ENCODE measurements at places on chromosomes 6 and 20.

- no peak for DNase-seq
These were observed 4.4 kb downstream of the APMAP start for GRCh38 chr20:24987873-24988835.

GRCh38 chr6:46935687-46936086, 13.9 kb upstream of the ADGRF5 start:
- DNase-seq = no peak

DNA sequence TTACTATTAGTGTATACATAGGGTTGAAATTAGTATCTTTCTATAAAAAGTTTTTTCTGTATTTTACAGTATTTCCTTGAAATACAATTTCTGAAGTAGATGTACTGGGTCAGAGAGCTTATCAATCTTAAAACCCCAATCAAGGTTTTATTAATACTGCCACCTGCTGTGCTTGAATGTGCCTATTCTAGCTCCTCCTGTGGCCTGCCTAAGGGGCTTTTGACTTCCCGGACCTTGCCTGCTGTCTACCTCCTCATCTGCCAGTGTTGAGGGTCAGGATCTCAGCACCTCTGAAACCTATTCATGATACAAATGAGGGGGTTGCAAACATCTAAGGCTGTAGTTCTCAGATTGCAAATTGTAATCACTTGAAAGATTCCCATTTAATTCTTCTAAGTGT, 9.2 kb downstream of the PACRG start:
- DNase-seq = no peak

DNA sequence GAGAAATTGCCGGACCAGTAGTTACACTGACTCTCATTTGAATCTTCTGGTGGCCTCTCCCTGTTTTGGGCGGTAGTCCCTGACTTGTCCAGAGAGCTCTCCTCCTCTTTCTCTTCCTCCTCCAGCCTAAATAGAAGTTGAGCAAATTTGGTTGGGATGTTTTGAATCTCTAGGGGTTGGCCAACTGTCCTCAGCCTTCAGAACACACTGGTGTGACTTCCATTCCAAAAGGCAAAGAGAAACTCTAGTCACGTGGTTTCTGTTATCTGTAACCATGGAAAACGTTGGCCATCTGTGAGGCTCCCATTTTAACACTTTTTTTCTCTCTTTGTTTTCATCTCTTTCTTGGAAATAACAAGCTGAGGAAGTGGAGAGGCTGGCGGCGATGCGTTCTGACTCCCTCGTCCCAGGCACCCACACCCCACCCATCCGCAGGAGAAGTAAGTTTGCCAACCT, 275.3 kb downstream of the TBC1D7 start:
- DNase-seq = no peak

GRCh38 chr6:24547243-24547642, 52.5 kb downstream of the ALDH5A1 start:
- DNase-seq = peak; percentile 3

DNA sequence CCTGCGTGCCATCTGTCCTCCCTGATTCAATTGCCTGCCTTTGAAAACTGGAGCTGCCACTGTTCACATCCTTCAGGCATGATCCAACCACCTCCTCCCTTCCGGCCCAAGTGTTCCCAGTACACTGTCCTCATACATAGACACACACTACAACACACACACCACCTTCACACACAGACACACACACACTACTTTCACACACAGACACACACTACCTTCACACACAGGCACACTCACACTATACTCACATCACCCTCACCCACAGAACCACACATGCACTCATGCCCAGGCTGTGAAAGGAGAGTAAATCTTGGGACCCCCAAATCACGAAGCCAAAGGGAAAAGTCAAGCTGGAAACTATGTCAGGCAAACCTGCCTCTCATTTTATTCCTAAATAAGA, 109.4 kb upstream of the MYLIP start:
- no peak for DNase-seq

GRCh38 chr6:117346142-117346930, 79.4 kb downstream of the ROS1 start:
- DNase-seq = no peak

- no peak for DNase-seq
These were observed 9.1 kb downstream of the PI16 start for GRCh38 chr6:36963451-36964290.

- DNase-seq = no peak
These were observed 26.7 kb downstream of the IYD start for GRCh38 chr6:150395388-150396009.

- DNase-seq = no peak
These were observed 96.3 kb downstream of the FOXF2 start for GRCh38 chr6:1485678-1486077.

DNA sequence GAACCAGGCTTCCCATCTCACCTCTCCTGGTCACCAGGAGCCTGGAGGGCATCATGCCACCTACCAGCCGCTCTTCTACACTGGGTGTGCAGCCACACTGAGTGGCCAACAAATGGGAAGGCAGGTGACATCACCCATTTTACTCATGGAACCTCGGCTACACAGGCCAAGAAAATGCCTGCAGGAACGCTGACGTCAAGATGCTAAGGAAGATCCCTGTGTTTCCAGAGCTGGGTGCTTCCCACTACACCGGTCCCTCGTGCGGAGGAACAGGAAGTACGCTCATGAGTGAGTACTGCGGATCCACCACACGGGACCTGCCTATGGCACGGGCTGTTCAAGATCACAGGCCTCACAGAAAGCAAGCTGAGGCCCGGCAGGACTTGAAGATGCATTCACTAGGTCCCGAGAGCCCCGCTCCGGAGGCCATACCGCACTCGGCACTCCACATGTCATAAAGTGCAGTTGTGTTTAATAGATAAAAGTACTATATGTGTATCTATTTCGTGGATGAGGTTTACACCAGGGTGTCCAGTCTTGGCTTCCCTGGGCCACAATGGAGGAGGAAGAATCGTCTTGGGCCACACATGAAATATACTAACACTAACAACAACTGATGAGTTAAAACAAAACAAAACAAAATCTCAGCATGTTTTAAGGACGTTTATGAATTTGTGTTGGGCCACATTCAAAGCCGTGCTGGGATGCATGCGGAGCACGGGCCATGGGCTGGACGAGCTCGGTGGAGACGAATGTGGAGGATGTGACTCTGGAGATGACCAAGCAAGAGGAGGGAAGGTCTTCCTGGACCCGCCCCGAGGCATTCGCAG, 257.9 kb downstream of the THBS2 start:
- DNase-seq = no peak

DNA sequence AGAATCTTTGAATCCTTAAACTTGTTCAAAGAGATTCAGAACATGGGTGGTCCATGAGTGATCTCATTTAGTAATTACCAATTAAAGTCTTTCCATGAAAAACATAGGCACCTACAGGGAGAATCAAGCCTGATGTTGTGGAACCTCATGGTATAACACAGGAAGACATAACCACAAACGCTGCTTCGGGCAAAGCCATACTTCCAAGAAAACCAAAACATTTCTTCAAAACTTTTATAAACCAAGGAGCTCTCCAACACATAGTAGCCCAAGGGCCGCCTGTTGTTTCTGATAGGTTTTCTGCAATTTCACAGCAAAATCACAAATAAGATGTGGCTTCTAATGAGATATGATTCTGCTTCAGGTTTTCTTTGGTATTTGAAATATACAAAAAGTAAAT, 2.5 kb downstream of the CHD6 start:
- DNase-seq = no peak

DNA sequence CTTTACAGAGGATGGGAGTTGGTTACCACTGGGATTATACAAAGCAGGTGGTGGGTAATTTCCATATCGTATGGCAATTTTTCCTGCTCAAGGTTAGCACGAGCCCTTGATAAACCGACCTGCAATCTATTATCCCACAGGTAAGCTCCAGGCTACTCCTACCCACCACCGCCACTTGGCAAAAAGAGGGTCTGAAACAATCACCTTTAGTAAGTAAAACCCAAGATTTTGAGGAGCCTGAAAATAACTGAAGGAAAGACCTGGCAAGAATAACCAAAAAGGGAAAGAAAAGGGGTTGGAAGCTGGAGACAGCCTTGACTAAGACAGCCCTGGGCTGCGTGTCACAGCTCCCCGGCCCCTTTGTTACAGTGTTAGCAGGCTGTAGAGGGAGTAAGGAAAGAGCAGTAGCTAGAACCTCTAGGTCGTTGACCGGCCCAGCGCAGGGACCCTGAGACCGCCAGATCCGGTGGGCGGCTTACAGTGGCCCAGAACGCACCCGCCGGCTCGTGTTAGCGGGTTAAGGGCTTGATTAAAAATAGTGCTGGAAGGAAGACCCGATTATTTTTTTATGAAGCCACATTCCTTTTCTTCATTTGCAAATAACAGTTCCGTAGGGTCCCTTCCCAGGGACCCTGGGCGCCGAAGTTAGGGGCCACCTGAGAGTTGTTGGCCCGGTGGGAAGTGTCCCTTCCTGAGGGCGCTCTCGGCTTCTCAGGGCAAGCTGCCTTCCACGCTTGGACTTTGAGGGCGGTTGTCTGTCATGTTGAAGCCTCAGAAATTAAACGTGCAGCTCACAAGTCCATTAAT, 30.5 kb downstream of the TFAP2B start:
- DNase-seq = no peak

DNA sequence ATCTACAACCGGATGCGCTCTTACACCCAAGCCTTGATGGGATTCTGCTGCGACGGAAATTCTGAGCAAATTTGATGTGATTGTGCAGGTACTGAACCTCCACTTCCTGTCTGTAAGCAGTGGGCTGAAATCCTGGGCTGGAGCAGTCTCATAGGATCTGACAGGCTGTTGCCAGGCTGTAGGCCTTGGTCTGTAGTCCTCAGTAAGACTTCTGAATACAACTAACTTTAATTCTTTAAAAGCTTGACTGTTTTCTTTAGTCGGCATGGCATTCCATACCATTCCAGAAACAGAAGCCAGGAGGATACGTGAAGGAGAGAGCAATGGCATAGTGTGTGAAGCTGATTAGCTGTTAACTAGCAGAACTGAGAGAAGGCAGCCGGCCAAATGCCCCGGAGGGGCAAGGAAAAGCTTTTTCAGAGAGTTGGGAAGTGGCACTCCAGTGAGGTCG, 68.3 kb downstream of the ADTRP start:
- peak; percentile 21 for DNase-seq

DNA sequence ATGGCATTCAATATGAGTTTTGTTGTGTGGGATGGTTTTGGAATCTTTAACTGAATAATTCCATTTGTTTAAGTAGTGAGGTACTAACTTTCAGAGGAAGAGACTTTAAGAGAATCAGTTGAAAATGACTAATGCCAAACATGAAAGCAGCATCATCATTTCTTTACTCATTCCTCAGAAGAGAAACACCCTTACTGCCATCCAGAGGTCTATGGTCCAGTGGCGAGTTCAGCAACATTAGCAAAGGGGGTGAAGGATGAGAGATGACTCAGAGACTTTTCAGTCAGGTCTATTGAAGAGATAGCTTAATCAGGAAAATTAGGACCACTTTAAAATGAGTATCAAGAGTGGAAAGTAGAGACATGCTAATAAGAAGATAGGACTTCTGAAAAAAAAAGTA, 118.8 kb downstream of the COL19A1 start:
- no peak for DNase-seq

DNA sequence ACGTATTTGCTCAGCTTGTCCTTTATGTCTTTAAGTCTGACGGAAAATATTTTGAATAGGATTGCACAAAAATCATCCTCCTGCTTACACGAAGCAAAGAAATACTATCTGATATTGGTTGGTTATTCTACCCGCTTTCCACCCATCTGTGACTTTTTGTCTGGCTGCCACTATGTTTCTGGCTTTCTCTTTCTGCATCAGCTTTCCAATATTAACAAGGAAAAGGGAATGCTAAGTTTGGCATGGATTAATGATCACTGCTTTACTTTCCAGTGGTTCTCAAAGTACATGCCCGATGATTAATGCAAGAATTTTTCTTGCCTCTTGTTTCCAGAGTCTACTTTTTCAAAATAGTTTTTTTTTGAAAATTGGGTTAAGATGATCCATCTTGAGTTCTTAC, 57.0 kb downstream of the RNF144B start:
- no peak for DNase-seq

DNA sequence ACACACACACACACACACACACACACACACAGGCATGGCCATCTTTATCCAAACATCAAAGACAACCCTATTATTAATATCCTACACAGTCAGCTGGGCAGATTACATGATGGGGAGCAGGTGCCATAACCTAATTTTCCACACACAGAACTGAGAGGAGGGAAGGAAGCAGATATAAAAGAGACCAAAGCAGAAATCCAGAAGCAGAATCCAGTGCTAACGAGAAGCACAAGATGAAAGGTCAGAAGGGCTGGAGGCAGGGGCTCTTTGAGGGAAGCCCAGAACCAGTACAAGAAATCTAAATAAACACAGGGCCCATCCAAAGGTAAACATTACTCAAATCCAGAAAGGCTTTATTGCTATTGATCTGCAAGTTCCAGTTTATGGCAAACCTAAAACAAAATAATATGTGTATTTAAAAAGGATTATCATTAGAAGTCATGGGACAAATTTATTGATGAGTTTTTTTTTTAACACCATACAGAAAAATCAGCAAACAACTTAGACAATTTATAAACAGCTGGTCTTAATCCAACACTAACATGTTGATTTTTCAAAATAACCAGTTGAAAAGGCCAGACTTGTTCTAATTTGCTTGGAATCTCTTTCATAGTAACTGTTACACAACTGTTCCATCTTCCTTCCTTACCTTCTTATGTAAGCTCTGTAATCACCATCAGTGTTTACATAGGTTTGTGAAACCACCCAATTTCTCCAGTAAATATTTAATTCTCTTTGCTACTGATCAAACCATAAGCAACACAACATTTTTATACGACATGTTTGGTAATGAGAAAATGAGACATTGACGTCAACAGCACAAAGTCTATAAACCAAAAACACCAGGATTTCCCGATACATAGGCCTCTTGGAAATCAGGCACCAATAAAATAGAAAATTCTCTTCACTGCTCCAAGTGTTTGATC, 34.2 kb downstream of the SLC23A2 start:
- DNase-seq = no peak

DNA sequence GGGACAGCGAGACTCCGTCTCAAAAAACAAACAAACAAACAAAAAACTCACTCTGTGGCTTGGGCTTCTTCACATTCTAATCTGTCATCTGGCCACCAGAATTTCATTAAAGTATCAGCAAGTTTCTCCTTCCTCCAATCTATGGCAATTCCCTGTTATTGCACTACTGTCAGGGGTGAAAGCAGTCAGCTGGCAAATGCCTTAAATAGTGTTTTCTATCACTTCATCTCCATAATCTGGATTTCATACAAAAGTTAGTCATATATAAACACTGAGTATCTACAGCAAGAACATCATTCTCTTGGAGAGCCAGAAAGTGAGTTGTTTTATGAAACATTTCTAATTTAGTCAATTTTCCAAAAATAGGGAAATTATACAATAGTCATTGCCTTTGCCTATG, 56.1 kb downstream of the PHACTR3 start:
- no peak for DNase-seq

- no peak for DNase-seq
These were observed 13.7 kb upstream of the ZNF318 start for GRCh38 chr6:43383021-43383667.

GRCh38 chr20:9736373-9736772, 102.5 kb downstream of the PAK5 start:
- DNase-seq = no peak

GRCh38 chr6:35287671-35288396, 9.8 kb upstream of the DEF6 start:
- no peak for DNase-seq

Data from stimulated activated CD8-positive, alpha-beta memory T cell treated with anti-CD3 and anti-CD28 coated beads, Interleukin-4, amount 100 ng/mL, for 1 hour (primary cell).